ENCODE measurements at places on chromosomes 13 and 19. TPM values are rescaled to one million over a fixed set of nuclear protein-coding genes. Genes with fewer than 3 reads are reported as not detected.

CLN5 gene
- 14.6 TPM for total RNA-seq

GRCh38 chr13:33441015-33441414, 155.5 kb upstream of the STARD13 start:
- H3K27me3 ChIP-seq = peaks cover 2% of the 10 kb centered on the region
- no peaks in the 10 kb centered on the region for H3K36me3 ChIP-seq
- no peak for DNase-seq
- H3K27ac ChIP-seq = no peak overlapping the region
- no peak overlapping the region for H3K4me3 ChIP-seq

DNA sequence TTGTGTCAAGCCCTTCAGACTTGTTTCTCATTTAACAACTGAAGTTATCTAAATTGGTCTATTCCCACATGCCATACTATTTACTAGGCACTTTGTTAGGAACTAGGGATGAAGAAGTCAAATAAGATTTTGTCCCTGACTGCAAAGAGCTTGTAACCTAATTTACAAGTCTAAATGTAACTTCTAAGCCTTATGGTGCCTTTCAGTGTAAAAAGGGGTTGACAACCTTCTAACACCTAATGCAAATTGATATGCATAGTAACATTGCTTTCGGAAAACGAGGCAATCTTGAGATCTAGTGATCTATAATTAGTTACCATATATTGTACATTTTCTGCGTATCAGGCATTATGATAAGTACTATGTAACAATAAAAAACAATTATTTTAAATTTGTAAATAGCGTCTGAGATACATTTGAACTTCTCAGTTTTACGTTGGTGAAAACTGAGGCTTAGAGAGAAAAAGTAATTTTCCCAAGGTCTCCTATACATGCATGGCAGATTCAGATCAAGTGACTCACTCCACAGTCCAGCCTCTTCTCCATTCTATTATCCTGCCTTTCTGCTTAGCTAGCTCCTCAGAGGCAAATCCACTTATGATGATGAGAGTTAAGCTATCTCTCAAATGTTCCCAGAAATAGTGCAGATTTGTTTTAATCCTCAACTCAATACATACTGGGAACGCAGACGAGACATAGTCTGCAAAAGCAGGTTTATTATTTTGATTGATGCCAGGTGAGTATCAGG, 764.9 kb upstream of the SLITRK5 start:
- no peak overlapping the region for H3K27ac ChIP-seq
- no peak overlapping the region for H3K4me3 ChIP-seq
- peaks cover 2% of the 10 kb centered on the region for H3K27me3 ChIP-seq
- DNase-seq = no peak
- H3K4me1 ChIP-seq = no peaks in the 10 kb centered on the region
- H3K36me3 ChIP-seq = no peaks in the 10 kb centered on the region

GRCh38 chr13:71786875-71787274, 80.1 kb downstream of the DACH1 start:
- H3K36me3 ChIP-seq = no peaks in the 10 kb centered on the region
- DNase-seq = no peak
- H3K27ac ChIP-seq = peak overlapping the region; percentile 80
- peaks cover 3% of the 10 kb centered on the region for H3K27me3 ChIP-seq
- H3K4me3 ChIP-seq = peak overlapping the region; percentile 30

GRCh38 chr13:44398606-44399005, 25.0 kb downstream of the SERP2 start:
- no peak for DNase-seq
- peaks cover 62% of the 10 kb centered on the region for H3K4me1 ChIP-seq
- H3K27me3 ChIP-seq = peaks cover 7% of the 10 kb centered on the region
- no peak overlapping the region for H3K4me3 ChIP-seq
- no peaks in the 10 kb centered on the region for H3K36me3 ChIP-seq

GRCh38 chr13:70191034-70191433, 82.8 kb upstream of the KLHL1 start:
- no peak for DNase-seq
- no peak overlapping the region for H3K4me3 ChIP-seq

DNA sequence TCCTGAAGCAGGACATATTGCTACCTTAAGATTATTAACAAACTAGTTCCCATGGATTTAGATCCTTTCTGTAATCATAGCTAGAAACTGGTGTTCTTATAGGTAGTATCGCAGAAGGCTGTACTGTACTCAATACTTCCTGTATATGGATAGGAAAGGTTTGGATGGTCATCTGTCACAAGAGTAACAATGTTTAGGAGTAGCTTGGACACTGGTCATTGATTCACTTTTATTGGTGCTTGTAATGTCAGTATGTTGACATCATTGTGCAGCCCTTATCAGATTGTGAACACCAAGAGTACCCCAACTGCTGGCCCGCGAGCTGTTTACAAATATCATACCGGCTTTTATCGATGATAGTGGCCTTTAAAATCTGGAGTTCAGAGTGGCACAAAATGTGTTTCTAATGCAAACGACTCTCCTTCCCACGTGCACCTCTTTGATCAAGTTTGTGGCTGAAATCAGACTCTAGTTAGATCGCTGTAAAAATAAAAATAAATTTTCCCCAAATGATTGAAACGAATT, 605 bp upstream of the CDK8 start:
- H3K4me1 ChIP-seq = peaks cover 19% of the 10 kb centered on the region
- peak overlapping the region; percentile 89 for H3K4me3 ChIP-seq
- peak overlapping the region; percentile 92 for H3K27ac ChIP-seq
- H3K36me3 ChIP-seq = no peaks in the 10 kb centered on the region
- peaks cover 8% of the 10 kb centered on the region for H3K27me3 ChIP-seq

- peak overlapping the region; percentile 96 for H3K4me3 ChIP-seq
- H3K27ac ChIP-seq = no peak overlapping the region
- peaks cover 29% of the 10 kb centered on the region for H3K4me1 ChIP-seq
- DNase-seq = no peak
- H3K36me3 ChIP-seq = no peaks in the 10 kb centered on the region
- H3K27me3 ChIP-seq = peaks cover 18% of the 10 kb centered on the region
Measured at GRCh38 chr19:2236064-2236313, 140 bp downstream of the PLEKHJ1 start.

DNA sequence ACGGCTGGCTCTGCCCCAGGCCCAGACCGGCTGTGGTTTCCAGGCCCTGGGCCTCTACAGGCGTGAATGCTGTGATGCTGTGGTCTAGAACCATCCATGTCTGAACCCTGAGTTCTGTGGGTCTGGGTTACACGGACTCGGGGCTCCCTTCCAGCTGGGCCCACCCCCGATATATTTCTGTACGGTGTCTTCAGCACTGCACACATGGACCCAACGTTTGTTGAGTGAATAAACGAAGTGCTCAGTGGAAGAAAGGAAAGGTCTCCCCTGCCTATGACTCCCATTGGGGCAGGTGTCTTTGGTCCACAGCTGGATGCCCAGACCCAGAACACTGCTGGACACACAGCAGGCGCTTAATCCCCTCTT, 6.7 kb downstream of the TEKTIP1 start:
- H3K36me3 ChIP-seq = no peaks in the 10 kb centered on the region
- no peak overlapping the region for H3K27ac ChIP-seq
- no peak for DNase-seq
- H3K27me3 ChIP-seq = peaks cover 5% of the 10 kb centered on the region
- H3K4me1 ChIP-seq = peaks cover 2% of the 10 kb centered on the region

DNA sequence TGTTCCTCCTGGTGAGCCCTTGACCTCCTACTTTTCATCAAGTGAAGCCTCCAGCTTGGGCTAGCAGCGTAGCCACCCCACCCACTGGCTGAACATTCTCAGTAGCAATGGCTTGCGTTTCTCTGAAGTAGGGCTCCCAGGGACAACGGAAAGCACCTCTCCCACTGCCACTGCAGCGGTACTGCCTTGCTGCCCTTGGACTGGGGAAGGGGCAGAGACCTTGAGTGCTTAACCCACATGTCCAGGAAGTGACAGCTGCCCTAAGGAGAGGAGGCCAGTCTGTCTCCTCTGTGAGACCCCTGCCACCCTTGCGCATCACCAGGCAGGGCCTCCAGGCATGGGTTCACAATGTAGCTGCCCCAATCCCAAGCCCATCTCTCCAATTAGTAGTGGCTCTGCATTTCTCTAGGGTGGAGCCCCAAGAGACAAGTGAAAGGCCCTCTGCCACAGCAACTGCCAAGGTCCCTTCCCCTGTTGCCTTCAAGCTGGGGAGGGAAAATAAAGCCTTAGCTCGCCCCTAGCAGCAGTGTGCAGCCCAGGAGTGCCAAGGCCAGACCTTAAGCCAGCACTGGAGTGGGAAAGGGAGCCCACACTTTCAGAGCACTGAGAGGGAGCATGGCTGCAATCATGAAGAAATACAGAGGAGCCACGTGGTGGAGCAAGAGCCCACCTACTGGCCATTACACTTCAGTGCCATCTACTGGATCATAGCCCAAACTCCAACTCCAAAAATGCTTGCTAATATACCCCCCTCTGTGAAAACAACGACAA, 175.9 kb upstream of the TRPC4 start:
- no peaks in the 10 kb centered on the region for H3K36me3 ChIP-seq
- H3K27ac ChIP-seq = no peak overlapping the region
- no peaks in the 10 kb centered on the region for H3K27me3 ChIP-seq
- no peaks in the 10 kb centered on the region for H3K4me1 ChIP-seq

- H3K36me3 ChIP-seq = peaks cover 9% of the 10 kb centered on the region
- H3K27ac ChIP-seq = no peak overlapping the region
- DNase-seq = no peak
Measured at GRCh38 chr13:109756778-109757177, 29.6 kb downstream of the IRS2 start.

DNA sequence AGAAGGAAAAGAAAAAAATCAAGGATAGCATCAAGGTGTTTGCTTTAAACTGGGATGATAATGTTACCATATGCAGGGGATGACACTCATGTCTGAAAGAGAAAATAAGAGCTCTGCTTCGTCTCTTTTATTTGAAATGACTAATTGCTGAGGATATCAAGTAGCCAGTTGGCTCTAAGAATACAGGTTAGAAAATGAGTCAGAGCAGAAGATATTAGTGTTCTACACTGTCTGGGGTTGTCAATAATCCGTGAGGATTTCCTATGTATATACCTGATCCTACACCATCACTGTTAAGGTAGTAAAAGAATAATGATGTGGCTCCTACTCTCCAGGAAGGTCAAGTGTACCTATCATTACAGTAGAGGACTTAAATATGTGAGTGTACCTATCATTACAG, 562.5 kb downstream of the GPC6 start:
- no peaks in the 10 kb centered on the region for H3K27me3 ChIP-seq
- H3K4me3 ChIP-seq = no peak overlapping the region
- H3K27ac ChIP-seq = no peak overlapping the region
- peaks cover 3% of the 10 kb centered on the region for H3K4me1 ChIP-seq
